ENCODE measurements at places on chromosomes 13 and 19.
A peak's percentile ranks its signal among the peaks of the same experiment; 100 is the strongest.

GRCh38 chr19:12720851-12721655 is 2.7 kb downstream of the TNPO2 start:
- no peak for DNase-seq

- no peak for DNase-seq
These were observed 226.2 kb downstream of the KCNRG start for GRCh38 chr13:50241479-50241878.

DNA sequence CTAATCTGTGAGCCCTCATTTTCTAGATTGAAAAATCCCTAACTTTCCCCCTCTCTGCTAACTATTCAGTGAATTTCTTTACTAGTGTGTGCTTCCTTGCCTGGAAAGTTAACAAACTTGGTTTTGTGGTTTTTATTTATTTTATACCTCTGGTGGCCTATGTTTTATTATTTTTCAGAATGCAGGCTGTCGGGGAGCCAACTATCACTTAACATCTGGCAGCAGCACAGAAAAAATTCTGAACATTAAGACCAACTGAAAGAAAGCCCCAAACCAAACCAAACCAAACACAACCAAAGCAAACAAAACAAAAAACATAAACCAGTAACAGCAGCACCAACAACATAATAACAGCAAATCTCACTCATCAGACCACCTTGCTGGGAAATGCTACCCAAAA is 109.0 kb upstream of the KL start:
- no peak for DNase-seq

- DNase-seq, result no peak
These were observed 1.7 kb upstream of the SBK3 start for GRCh38 chr19:55546822-55547614.

DNA sequence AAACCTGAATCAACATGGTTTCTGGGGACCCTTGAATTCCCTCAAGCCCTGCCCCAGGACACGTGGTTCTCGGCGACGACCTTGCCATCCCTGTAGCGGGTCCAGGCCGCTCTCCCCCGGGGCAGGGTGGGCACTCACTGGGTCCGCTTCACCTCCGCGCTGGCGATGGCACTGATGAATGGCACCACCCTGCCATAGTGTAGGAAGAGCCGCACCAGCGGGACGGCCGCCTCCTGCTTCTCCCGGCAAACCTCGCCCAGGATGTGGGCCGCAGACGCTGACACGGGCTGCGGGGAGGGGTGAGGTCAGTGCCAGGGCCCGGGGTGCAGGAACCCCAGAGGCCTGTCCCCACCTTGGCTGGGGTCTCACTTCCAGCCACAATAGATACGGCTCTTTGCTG is 44.1 kb upstream of the C13orf46 start:
- no peak for DNase-seq

- no peak for DNase-seq
These were observed 444 bp downstream of the PROSER1 start for GRCh38 chr13:39037410-39037879.

DNA sequence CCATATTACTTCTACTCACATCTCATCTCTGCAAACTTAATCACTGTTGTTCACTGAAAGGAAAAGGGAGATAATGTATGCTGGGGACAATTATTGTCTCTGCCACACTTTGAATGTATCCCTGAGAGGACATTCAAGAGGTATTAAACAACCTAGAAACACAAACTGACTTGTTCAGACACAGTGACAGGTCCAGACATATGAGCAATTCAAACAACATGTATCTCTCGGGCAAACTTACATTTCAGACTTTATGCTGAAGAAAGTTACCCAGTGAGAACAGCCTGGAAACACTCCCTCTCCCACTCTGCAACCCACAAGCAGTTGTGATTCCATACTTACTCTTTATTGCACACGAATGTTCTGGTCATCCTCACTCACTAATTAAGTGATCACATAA is 968.7 kb upstream of the SLC10A2 start:
- DNase-seq, result no peak

DNA sequence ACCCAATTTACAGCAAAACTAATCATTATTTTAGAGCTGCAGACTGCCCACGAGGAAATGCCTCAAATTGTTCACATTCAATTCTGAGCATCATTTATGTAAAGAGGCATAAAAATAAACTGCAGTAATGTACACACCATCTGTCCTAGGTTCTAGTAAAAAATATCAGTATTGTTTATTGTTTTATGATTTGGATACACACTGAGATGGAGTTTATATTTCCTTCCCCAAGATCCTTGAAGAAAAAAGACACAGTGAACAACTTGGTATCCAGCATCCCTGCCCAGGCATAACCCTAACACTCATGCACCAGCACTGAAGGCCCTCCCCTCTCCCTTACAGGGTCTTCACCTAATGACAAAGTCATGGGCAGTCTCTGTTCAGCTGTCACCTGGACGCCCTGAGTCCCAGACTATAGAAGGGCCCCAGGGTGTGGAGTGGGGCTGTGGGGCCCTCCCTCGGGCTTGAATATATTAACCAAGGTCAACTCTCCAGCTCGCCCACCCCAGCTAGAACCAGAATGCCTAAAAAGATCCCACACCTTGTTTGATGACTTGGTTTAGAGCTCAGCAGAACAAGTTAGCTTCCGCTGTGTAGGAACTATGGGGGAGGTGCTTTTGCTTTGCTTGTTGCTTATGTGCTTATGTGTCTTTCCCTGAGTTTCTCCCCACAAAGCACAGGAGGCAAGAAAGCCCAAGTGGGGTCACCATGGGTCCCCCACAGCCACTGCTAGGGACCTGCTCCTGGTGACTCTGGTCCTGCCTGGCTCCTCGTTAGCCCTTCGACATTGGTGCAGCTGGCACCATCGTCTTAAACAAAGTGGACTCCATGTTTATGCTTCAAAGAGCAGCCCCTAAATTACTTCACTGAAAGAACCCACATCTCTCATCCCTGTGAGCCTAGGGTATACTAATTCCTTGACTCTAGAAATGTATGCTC is 111.1 kb downstream of the COL4A1 start:
- DNase-seq, result no peak

GRCh38 chr13:107770541-107770940 is 444.8 kb downstream of the LIG4 start:
- no peak for DNase-seq

GRCh38 chr19:9130965-9131364 is 4.2 kb upstream of the OR7G3 start:
- DNase-seq, result no peak

- no peak for DNase-seq
These were observed 444.8 kb downstream of the SLITRK5 start for GRCh38 chr13:88115976-88116375.

DNA sequence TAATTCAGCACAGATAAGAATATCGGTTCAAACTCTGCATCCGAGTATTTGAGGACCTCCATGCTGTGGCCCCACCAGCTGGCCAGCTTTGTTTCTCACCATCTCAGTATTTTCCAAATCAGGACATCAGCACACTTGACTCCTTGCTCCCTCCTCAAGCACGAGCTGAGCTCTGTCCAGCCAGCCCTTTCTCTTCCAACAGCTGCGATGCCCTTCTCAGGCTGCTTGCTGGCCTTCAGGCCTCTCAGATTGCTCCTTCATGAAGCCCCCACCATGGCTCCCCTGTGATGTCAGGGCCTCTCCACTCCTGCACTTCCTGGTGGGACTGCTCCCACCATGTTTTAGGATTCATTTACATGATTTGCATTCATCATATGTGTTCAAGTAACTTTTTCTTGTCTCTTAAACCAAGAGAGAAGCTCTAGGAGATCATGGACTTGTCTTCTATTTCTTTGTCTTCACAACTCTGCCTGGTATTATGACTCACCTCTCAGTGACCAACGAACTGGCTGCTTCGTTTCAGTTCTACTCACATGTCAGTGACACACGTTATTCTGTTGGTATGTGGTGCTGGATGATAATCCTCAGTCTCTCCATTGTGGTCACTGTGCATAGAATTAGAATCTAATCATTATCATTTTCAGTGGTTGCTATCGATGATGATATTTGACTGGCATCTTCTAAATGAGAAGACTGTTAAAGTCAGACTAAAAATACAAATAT is 471.7 kb downstream of the EFNB2 start:
- DNase-seq, result no peak

DNA sequence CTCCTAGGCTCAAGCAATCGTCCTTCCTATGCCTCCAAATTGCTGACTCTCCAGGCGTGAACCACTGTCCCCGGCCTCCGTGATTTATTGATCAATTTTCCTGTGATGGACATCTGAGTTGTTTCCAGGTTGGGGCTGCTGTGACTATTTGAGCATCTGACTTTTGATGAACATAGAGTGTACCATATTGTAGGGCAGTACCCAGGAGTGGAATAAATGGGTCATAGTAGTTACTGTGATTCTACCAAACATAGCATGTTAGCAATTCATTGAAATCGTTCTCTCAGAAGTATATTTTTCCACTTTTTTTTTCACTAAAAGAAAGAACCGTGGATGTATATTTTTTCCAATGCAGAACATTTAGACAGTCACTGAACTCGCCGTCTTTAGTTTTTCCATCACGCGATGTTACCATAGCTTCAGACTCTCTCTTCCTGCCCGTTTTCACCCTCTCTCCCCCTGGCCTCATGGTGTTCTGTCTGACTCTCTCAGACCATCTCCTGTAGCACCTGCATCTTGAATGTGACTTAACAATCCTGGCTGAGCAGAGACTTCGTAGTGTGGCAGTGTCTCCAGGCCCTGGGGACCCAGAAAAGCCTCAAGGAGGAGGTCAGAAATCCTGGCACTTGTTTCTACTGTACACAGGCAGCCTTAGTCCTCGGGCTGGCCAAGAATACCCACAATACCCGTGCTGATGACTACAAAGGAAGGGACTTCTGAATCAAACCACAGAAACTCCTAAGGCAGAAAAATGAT is 3.2 kb upstream of the RASGRP4 start:
- DNase-seq, result peak; percentile 38

GRCh38 chr13:75153834-75154233 is 328.1 kb downstream of the TBC1D4 start:
- no peak for DNase-seq

DNA sequence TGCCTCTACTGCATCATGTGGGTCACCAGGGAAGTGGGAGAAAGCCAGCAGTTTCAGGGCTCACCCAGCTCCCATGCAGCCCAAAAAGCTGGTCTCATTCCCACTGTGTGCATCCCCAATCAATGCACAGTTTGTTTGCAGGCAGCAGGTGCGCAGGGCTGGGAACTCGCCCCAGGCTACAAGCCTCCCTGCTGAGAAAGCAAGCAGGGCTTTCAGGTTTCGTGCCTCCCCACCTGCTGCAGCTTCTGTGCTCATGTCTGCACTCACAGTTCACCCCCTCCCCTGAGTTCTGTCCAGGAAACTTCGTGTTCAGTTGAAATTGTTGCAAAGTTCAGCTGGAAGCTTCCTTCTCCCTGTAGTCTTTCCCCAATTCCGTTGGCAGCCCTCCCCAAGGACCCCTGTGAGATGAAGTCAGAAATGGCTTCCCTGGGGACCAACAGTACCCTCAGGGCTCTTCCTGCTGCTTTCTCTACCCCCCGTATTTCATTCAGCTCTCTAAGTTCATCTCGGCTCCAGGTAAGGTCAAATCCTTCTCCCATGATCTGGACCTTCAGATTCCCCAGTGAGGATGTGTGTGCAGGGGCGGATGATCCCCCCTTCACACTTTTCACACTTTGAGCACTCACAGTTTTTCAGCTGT is 10.3 kb upstream of the KLK3 start:
- DNase-seq, result no peak

DNA sequence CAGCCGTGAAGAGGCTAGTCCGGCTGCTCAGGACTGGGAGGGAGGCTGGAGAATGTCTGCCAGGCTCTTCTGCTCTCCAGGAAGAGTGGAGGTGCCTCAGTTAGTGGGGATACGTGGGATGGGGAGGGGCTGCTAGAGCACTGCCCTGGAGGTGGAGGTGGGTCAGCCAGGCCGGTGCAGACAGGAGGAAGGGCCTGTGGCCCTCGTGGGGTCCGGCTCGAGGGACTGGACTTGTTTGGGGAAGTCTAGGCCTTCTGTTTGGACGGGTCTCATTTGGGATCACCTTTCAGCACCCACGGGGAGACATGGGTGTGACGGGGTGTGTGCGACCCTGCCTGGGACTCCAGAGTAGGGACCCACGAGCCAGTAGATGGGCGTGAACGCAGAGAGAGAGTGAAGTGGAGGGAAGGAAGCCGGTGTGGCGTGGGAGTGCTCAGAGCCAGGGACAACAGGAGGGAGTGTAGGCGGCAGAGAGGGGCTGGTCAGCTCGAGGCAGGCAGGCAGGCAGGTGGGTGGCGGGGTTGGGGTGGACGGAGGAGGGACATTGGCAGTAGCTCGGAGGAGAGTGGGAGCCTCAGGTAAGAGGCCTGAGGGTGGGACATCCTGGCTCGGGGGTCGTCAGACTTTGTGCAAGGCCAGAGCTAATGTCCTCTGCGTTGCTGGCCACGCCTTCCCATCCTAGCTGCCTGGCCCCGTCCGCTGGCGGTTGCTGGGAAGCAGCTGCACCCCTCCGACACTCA is 11.5 kb downstream of the EPN1 start:
- DNase-seq, result no peak

- DNase-seq, result no peak
These were observed 175.8 kb downstream of the TDRD3 start for GRCh38 chr13:60572855-60573254.

DNA sequence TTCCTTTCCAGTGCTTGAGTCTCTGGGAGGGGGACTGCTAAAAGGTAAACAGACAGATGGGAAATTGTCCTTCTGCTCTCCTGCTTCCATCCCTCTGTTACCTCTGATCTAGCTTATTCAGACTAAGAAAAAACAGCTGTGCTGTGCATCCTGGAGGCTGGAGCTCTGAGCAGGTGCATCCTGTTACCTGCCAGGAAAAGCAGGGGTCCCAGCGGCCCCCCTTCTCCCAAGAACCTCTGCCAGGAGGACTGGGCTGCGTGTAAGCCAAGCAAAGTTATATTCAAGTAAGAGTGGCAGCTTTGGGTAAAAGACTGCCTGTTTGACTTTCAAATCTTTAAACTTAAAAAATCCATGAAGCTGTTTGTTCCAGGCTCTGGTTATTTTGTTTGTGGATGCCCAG is 75.1 kb downstream of the C13orf42 start:
- DNase-seq, result no peak

DNA sequence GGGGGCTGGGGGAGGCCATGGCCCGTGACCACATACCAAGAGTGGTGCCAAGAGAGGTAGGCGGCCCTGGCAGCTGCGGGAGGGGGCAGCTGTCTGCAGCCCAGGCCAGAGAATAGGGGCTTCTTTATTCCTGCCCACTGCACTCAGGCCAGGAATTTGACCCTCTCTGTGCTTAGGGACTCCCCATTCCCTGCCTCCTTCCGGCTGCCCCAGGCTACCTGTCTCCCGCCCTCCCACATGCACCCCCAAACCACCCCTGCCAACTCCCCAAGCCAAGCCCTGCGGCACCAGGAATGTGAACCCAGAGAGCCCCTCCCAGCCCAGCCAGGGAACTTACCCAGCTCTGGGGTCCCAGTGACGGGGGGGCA is 687 bp downstream of the PLEKHA4 start:
- no peak for DNase-seq

DNA sequence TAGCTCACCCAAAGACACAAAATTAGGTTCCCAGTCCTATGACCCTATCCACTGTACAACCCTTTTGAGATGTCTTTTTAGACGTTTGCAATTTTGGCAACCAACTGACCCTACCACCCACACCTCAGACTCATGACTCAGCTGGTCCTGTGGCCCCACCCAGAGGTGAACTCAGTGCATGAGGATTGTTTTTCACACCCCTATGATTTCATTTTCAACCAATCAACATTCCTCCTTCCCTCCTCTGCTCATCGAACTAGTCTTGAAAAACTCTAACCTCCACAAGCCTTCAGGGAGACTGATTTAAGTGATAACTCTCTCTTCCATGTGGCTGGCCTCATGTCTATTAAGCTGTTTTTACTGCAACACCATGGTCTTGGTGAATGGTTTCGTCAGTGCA is 350.7 kb downstream of the UQCRFS1 start:
- DNase-seq, result no peak

GRCh38 chr13:114100446-114101357 is 31.7 kb downstream of the RASA3 start:
- DNase-seq, result no peak

Data from activated T-cell treated with anti-CD3 and anti-CD28 coated beads for 24 hours (primary cell).